ENCODE measurements at places on chromosomes 1 and 21.

GRCh38 chr1:55828044-55828443, 612.9 kb upstream of the USP24 start:
- DNase-seq: no peak

DNA sequence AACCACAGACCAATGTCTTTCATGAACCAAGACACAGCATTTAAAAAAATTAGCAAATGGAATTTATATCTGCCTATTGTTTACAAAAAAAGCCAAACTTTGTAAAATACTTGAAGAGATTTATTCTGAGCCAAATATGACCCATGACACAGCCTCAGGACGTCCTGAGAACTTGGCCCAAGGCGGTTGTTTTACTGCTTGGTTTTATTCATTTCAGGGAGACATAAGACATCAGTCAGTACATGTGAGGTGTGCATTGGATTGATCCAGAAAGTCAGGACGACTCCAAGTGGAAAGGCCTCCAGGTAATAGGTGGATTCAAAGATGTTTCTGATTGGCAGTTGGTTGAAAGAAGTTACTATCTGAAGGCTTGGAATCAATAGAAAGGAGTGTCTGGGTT, 1.4 kb upstream of the POFUT2 start:
- DNase-seq: no peak

GRCh38 chr1:19421365-19421764, 64.0 kb downstream of the CAPZB start:
- no peak for DNase-seq

DNA sequence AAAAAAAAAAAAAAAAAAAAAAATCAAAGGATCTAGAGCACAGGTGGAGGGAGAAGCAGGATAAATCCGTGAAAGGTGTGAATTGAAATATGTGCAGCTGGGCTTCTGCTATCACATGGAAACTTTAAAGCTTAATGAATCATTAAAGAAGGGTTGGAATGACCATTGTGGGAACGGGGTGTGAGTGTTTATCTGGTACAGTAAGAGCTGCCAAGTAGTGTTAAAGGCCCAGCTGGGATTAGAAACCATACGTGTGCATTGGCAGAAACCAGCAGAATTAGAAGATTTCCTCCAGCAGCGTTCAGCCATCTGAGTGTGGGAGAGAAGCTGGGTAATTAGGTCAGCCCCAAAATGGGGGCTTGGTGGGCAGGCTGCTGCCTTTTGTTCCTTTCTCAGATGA, 13.5 kb downstream of the FALEC start:
- no peak for DNase-seq

DNA sequence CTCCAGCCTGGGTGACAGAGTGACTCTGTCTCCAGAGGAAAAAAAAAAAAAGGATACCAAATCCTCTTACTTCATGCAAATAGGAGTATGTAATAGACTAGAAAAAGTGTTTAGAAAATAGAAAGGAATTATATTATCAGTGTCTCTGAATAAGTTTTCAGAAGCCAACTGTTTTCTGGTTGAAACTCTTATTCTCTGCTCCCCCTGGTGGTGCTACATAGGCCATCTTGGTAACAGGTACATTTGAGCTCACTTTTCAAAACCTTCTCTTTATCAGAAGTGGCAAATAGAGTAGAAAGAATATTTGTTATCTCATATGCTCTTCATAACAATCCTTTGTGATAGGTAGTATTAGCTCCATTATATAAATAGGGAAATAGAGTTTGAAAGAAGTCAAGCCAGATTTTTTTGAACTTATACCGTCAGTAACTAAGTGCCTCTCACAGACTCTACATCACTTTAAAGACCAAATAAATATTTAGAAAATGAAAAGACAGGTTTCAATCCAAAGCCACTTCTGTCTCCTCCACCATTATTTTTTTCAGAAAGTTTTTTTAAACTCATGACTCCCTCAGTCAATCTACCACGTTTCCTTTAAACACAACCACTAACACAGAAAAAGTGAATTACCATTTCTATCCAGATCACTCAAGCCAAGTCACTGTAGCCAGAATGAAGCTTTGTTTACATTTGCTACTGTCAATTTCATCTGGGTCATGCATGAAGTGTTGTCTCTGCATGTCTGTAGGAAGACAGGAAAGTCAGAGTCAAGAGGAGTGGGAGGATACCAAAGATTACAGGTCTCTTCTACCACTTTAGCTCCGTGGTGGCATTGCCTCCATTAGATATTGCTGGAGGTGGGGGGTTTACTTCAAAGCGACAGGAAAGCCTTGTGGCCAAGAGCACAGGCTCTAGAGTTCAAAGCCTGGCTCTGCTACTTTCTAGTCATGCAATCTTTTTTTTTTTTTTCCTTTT, 45.6 kb downstream of the IL23R start:
- DNase-seq: peak; percentile 26

- DNase-seq: no peak
Observed at GRCh38 chr1:93344484-93344883, 1.2 kb upstream of the DR1 start.

- DNase-seq: no peak
Observed at GRCh38 chr1:169999331-169999741, 75.2 kb downstream of the KIFAP3 start.

- DNase-seq: no peak
Observed at GRCh38 chr1:16006010-16006409, 2.0 kb downstream of the SRARP start.

DNA sequence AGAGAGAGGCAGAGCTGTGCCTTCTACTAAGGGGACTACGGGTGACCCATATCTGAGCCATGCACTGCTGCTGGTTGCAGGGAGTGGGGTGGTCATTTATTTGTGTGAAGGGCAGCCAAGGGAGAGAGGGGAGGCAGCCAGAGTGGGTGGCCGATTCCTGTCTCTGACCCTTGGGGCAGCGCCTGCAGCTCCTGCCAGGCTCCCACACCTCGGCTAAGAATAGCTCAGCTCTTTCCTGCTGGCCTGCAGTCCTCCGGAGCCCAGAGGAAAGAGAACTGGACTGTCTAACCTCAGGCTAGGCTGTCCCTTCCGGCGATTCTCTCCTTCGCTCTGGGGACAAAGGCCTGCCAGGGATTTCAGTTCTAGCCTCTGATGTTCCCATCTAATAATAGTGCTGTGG, 11.6 kb upstream of the CD34 start:
- DNase-seq: no peak

- no peak for DNase-seq
Observed at GRCh38 chr1:208499026-208499425, 254.8 kb upstream of the PLXNA2 start.

DNA sequence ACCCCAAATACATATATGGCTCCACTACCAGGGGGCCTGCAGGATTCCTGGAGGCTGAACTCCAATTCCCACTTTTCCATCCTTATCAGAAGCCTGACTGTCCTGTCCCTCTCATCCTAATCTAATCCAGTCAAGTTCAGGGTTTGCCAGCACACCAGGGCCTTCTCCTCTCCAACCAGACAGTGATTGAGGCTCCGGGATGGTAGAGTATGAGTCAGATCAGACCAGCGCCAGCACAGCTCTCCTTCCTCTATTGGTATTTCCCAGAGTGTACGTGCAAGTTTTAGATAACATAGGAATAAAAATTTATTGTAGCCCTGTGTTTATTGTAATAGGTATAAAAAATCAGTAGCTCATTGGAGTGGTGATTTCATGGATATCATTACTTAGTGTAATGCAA, 24.5 kb upstream of the RCSD1 start:
- no peak for DNase-seq

- DNase-seq: no peak
Observed at GRCh38 chr21:42560517-42561179, 47.0 kb downstream of the SLC37A1 start.

DNA sequence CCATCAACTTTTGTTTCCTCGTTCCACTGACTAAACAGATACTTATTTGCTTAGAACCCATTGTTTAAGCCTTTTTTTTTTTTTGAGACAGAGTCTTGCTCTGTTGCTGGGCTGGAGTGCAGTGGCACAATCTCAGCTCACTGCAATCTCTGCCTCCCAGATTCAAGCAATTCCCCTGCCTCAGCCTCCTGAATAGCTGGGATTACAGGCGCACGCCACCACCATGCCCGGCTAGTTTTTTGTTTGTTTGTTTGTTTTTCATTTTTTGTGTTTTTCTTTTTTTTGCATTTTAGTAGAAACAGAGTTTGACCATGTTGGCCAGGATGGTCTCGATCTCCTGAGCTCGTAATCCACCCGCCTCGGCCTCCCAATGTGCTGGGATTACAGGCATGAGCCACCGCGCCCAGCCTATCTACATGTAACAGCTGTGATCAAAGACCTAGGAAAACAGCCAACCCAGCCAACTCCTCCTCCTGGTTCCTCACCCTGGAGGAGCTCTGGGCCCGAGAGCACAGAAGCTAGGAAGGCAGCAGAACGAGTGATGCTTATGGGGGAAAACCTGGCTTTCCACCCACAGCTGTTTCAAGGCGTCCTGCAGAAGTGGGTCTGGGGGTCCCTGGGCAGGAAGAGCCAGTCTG, 32.9 kb downstream of the KCNN3 start:
- DNase-seq: no peak

- no peak for DNase-seq
Observed at GRCh38 chr21:29224006-29224405, 74.7 kb upstream of the BACH1 start.

- DNase-seq: no peak
Observed at GRCh38 chr1:56034222-56034621, 545.1 kb downstream of the PLPP3 start.

DNA sequence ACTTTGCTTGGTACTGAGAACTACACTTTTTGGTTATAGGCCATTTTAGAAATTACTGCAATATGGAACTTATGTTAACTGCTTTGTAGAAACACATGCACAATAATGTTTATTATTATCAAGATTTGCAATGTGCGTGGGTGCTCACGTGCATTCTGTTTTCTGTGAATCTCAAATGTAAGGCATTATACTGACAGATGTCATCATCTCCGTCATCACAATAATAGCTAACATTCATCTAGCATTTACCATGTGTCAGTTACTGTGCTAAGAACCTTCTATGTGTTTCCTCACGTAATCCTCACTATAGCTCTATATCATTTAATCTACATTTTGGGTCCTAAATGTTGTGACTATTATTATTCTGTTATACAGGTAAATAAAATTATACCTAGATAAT, 1214.8 kb upstream of the ADGRL4 start:
- no peak for DNase-seq

DNA sequence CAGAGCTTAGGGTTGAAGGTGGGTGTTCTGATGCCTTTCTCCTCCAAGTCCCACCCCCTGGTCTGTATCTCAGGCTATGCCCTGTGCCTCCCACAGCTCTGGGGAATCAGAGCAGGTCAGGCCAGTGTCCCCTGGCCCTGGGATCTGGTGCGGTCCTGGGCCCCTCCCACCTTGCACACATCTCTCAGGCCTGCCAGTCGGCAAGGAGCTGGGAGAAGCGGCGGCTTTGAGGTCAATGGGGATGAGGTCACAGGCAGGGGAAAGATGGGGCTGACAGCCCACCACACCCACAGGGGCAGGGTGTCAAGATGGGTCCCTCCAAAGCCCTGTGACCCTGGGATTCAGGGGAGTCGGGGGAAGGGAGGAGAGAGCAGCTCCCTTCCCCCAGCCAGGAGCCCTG, 65.4 kb upstream of the CASZ1 start:
- no peak for DNase-seq

- DNase-seq: no peak
Observed at GRCh38 chr1:59732214-59732955, 82.4 kb upstream of the HOOK1 start.

DNA sequence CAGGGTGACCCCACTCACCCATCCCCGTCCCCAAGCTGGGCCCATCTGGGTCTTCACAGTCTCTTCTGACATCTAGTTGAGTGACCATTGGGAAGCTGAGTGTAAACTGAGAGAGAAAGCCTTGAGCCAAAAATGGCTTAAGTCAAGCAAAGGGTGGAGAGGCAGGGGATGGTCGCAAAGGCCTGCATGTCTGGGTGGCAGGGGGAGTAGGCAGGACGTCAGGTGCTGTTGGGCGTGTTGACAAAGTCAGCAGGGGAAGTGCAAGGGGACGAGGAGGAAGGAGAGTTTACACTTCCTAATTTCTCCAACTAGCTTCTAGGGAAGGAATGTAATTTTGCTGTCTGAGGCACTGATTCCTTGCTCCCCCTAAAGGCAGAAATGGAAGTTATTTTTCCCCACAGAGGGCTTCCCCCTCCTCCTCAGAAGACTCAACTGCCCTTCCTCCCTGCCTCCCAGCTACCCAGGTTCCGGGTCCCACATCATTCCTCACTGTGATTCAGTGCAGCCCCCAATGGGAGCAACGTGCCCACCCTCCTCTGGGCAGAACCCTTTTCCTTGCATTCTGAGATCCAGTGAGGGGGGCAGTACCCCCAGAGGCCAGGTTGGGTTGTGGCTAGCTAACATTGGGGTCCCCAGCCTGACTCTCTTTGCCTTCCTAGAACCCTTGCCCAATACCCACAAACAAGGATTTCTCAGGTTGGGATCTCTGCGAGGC, 1.2 kb upstream of the ADORA1 start:
- DNase-seq: no peak

DNA sequence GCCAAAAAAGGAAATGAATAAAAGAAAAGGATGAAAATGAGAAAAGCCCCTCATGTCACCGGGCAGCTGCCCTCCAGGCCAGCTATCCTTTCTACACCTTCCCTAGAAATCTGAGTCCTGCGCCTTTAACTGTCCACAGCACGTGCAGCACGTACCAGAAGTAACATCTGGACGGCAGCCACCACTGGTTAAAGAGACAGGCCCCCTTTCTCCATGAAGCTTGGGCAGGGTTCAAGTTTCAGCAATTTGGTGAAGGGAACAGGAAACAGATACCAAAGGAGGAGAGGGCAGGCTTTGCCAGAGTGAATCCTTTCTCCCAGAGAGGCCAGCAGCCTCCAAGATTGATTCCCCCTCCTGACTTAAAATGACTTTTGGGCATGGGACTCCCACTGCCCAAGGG, 3.6 kb upstream of the KIAA2013 start:
- DNase-seq: no peak

GRCh38 chr1:185404291-185404690, 87.2 kb upstream of the IVNS1ABP start:
- no peak for DNase-seq

DNA sequence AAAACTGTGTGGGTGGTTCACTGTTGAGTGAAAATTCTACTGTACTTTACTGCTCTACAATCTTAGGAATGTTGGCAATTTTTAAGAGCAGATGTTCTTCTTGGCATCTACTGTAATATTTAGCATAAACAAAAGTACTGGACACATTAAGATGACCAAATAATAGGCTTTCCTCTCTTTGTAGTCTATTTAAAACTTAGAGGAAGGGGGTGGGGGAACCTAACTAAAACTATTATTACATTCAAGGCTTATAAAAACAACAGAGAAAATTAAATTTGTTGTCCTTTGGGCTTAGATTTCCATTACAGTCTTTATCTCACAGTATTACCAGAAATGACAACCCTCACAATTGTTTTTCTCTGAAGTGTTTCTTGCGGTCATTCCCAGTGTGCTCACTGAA, 181.2 kb downstream of the PLPPR4 start:
- no peak for DNase-seq

Data from stimulated activated CD4-positive, alpha-beta T cell treated with anti-CD3 and anti-CD28 coated beads, Interleukin-2, amount 100 ng/mL, for 48 hours (primary cell).